Mesenteric fat pad (tissue), 1 donor: ENCODE measurements at places on chromosomes 1 and 21.

DNA sequence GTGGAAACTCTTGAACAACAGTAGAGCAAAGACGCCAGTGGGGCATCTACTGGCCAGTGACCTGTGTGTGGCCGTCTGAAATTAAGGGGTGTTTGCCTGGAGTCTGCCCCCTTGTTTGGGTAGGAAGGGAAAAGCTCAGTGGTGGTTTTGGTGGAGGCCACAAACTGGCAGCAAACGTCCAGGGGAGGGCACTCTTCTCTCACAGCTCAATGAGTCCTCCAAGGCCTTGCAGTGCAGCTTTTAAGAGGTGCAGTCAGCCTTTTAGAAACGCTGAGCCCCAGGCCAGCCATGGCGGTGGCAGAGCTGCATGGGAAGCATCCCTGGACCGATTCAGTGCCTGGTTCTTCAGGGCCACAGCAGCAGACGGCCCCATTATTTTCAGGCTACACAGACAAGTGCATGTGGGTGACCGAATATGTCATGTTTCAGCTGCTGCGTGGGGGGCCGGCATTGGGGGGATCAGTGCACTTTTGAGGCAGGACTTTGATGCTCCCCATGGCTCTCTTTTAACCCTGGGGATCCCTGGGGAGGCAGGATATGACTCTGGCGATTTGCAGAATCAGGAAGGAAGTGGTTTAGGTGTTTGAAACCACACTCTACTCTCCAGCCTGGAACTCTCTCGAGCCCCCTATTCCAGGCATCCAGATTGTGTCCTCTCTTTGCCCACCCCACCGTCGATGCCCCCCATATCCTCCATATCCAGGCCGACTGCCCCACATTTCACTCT, 414.0 kb downstream of the PRDM2 start:
- no peak for DNase-seq

DNA sequence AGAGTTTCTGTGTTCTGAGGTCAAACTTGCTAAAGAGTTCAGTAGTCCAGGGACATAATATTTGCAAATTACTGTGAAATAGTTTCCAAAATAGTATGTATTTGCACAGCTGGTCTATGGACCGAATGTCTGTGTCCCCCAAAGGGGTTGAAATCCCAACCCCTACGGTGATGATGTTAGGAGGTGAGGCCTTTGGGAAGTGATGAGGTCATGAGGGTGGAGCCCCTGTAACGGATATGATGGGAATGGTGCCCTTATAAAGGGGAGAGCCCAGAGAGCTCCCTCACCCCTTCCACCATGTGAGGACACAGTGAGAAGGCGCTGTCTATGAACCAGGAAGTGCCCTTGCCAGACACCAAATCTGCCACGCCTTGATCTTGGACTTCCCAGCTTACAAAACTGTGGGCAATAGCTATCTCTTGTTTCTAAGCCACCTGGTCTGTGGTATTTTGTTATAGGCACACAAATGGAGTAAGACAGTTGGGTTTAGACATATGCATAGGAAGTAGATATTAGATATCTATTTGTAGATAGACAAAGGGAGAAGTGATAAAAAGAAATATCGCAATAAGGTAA, 21.7 kb downstream of the RNF187 start:
- DNase-seq, result peak; percentile 24

- DNase-seq, result no peak
These were observed 115.1 kb downstream of the PLXNA2 start for GRCh38 chr1:208129060-208129459.

- DNase-seq, result no peak
These were observed 187.0 kb upstream of the ETV3 start for GRCh38 chr1:157325220-157325619.

DNA sequence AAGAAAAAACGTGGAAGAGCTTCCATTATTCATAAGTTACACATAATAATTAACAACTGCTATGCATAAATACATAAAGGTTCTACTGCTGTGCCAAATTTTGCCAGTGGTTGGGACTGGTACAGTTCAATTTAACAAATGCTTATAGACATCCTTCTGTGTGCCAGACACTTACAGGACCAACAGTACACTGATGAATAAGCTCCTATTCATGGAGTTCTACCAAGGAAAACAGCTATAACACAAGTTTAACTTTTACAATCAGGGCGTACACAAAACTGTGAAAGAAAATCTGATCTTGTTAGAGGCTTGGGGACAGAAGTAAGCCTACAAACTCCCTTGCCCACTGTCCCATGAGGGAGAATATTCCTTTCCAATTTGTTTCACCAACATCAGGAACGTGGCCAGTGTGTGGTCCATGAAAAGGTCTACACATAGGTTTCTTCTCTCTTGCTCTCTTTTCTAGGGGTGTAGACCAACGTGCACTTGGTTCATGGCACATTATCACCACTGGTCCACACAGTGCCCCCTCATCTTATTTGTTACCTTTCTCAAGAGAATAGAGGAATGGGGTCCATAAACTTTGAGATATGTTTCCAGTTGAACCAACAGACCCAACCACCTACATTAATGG, 10.1 kb downstream of the NRIP1 start:
- no peak for DNase-seq

GRCh38 chr1:209433649-209434031, 149.9 kb upstream of the CAMK1G start:
- DNase-seq, result no peak

- peak; percentile 11 for DNase-seq
These were observed 4.4 kb downstream of the PCAT6 start for GRCh38 chr1:202815120-202815519.

DNA sequence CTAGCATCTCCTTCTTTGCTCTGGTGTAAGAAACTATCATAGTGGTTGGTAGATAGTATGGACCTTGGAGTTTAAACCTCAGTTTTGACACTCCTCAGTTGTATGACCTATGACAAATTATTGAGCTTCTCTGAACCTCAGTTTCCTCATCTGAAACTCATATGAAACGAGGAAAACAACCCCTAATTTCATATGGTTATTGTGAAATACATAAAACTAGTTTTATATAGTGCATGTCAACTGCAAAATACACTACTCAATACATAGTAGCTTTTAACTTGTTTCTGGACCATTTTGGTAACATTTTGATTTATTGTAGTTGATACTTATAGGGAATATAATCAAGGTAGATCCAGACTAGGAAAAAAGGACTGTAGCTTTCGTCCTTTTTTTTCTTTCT, 32.9 kb downstream of the CLIC4 start:
- DNase-seq, result no peak

GRCh38 chr1:107776900-107777663, 187.9 kb downstream of the VAV3 start:
- DNase-seq, result no peak

- DNase-seq, result no peak
These were observed 74.9 kb downstream of the PUM1 start for GRCh38 chr1:30990591-30990990.

DNA sequence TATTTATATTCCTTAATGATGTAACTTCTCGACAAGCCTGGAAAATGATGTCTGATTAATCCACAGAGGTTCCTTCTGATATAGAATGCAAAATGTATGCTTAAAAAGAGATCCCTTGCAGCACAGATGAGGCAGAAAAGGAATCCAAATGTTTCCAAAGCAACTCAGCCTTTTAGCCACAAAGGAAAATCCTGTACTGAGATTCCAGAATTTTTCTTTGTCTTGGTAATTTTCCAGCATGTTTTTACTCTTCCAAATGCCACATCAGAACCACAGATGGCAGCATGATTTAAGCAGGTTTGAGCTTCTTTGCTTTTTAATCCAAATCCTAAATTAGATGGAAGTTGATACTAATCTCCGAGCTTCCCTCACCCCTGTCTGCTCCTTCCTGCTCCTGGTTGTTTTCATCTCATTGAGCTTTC, 176.4 kb upstream of the PALMD start:
- DNase-seq, result no peak

DNA sequence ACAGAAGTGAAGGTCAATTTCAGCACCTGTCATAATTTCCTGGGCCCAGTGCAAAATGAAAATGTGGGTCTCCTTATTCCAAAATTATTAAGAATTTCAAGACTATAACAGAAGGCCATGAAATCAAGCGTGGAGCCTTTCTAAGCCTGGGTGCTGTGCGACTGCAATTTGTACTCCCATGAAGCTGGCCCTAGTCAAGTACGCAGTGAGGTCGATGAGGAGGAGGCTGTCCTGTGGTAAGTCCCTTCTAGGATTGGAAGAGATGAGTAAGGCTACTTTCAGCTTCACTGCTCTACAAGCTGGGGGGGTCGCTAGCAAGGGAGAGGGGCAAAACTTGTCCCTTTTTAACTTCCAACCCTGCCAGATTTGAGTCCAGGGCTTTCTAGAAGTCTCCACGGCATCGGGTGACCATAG, 410 bp upstream of the NUDC start:
- DNase-seq, result no peak

DNA sequence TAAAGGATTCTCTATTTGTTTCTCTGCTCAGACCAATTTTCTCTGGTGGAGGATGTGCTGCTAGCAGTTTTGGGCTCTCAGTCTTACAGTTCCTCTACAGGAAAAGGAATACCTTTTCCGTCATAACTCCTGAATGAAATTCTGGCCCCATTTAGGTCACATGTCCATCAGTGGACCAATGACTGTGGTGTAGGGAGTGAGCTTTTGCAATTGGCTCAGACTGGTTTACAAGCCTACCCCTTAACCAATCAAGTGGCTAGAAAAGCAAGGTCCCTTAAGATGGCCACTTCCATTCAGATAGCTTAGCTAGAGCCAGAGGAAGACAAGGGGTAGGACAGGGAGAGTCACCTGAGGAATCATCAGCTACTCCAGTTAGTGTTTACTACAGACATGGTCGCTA, 16.4 kb upstream of the ZNF281 start:
- DNase-seq, result no peak

DNA sequence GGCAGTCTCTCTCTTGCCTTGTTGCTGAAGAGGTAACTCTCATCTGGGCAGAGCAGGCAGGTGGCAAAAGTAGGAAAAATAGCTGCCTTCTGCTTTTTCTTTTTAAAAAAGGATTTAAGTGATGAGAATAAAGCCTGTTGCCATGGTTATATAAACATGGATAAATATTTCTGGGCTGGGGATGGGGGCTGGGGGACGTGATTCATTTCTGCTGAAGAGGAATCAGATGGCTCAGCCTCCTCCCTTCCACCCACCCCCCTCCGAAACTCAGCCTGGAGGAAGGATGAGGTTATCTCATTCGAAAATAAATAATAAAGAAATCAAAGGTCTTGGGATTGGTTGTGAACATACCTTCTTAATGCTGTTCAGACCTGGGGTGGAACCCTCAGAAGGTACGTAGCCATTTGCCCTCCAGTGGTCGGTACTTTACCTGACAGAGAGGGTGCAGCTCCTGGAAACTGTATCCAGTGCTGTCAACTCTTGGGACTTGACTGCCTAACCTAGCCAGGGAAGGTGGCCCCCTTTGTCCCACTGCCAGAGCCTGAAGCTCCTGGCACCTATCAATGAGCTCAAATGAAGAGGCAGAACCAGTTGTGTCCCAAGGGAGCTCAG, 3.8 kb upstream of the INKA2 start:
- DNase-seq, result peak; percentile 55

DNA sequence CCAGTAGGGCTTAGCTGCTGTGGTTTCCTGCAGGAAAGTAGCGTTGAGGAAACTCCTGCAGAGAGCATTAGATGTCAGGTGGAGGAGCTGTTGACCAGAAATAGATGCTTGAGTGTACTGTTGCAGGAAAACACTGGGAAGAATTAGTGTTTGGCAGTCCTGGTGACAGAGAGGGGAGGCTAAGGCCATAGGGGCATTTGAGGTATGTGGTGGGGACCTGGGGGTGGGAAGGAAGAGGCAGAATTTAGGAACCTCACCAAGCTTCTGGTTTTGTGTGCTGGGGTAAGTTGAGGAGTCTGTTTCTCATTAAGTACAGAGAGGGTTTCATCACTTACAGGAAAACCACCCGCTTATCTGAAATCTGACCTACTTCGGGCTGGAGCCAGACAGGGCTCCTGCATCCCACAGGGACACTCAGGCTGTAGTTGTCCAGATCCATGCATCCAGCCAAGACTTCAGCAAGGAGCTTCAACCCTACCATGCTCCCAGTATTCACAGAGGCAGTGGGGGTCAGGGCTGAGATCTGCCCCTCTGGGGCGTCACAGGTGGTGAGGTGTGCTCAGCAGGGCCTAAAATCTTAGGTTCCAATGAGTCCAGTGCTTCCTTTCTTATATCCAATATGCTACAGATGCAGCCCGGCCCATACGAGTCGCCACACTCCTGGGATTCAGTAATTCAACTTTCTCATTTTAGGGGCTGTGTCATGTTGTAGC, 15.1 kb downstream of the SH2D2A start:
- DNase-seq, result peak; percentile 45
